ENCODE measurements at places on chromosomes 4 and X. TPM values are rescaled to one million over a fixed set of nuclear protein-coding genes. Genes with fewer than 3 reads are reported as not detected.

Gene POU3F4
- not detected for total RNA-seq

Gene SPP1
- total RNA-seq, result 5.6 TPM

Gene RASL11B
- total RNA-seq, result 5.4 TPM

Gene BMP3
- not detected for total RNA-seq

Gene MTMR8
- 0.51 TPM for total RNA-seq

Gene FAM47B
- total RNA-seq, result not detected

Gene DTHD1
- not detected for total RNA-seq

Gene GLA
- total RNA-seq, result 9.1 TPM

Gene GLOD5
- total RNA-seq, result not detected

Gene PPEF2
- total RNA-seq, result not detected

Gene CAPN6
- 0.08 TPM for total RNA-seq
